ENCODE measurements at places on chromosomes 13 and 19.

DNA sequence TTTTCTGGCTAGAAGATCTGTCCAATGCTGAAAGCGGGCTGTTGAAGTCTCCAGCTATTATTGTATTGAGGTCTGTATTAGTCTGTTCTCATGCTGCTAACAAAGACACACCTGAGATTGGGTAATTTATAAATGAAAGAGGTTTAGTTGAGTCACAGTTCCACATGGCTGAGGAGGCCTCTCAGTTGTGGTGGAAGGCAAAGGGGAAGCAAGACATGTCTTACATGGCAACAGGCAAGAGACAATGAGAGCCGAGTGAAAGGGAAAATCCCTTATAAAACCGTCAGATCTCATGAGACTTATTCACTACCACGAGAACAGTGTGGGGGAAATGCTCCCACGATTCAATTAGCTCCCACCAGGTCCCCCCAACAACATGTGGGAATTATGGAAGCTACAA is 980.4 kb downstream of the SLITRK5 start:
- no peak for DNase-seq

- no peak for DNase-seq
Measured at GRCh38 chr13:104979281-104980030, 1556.0 kb downstream of the EFNB2 start.

DNA sequence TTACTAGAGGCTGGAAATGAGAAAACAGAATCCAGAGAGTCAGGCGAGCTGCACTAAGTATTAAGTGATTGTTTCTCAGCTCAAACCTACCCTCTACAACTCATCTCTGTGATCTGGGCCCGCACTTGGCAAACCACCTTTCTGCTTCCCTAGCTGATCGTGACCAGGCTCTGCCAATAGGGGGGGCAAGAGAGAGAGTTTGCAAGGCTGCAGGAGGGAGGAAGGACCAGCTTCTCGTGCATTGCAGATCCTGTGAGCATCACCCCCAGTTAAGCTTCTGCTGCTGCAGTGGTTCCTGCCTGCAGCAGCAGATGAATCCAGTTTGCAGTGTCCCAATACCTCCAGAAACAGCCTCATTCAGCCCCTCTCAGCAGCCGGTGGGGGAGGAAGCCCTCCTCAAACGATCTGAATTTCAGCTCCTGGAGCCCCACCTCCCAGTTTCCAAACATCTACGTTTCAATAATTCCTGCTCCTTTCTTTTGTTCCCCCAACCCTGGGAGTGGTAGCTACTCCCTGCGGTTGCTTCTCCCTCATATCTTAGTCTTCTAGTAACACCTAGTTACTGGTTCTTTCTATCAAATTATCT is 20.0 kb downstream of the XRCC1 start:
- DNase-seq = peak; percentile 65

DNA sequence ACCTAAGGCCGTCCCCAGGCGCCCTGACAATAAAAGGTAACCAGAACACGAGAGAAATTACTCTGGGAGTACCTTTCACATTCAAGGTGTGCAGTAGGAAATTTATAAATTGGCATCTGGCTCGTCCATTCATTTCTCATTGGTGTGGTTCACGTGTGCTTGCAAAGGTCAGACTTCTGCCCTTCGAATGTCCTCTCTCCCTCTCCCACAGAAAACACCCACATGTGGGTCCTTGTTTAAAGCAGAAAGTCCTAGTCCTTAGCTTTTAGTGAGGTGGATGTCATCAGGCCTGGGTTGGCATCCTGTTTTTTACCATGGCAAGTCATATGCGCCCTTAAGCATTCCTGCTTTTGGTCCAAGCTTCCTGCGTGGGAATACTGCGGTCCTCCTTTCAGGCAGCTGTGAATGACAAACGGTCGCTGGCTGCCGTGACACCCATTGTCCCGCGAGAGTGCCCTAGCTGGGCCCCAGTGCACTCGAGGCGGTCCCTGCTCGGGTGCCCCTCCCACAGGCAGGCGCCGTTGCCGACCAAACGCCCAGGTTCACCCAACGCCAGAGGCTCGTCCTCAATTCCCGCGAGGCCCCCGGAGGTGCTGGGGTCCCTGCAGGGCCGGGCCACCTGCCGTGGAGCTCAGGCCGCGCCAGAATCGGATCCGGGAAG is at the start of gene NUDT19:
TSS of gene NUDT19 (plus strand) at position 531 of the 661 bp plus-strand sequence. CDS start 140 bp downstream, outside the sequence.
- peak; percentile 56 for DNase-seq

DNA sequence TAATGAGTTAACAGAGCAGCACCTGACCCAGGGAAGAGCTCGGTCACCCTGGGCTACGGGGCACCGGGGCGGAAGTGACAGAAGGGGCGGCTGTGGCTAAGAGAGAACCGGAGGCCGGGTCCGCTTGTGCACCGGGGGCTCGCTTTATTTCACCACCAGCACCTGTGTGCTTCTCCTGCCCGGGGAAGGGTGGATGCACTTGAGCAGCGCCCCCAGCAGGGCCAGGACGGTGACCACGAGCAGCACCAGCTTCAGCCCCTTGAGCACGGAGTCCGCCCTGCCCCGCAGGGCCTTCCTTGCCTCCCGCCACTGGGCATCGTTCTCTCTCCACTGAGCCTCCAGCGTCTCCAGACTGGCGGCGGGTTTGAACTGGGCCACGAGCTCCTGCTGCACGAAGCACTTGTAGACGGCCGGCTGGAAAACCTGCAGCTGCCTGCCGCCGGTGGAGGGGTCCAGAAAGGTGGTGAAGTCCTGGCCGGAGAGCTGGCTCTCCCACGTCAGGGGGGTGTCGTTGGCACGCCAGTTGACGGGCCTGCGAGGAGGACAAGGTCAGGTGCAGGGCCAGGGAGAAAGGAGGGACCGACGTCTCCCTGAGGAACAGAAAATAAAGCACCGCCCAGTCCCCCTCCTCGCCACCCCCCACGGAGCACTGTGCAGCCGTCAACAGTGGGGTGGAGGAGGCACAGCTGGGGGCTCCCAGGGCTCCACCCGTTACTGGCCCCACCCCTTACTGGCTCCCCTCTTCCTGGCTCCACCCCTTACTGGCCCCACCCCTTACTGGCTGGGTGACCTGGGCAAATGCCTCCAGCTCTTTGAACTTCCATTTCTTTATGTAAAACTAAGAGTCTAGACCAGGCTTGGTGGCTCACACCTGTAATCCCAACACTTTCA is 3.6 kb downstream of the FAM187B start:
- DNase-seq = no peak

- DNase-seq = peak; percentile 63
Measured at GRCh38 chr13:24264976-24265375, 44.4 kb upstream of the C1QTNF9 start.

DNA sequence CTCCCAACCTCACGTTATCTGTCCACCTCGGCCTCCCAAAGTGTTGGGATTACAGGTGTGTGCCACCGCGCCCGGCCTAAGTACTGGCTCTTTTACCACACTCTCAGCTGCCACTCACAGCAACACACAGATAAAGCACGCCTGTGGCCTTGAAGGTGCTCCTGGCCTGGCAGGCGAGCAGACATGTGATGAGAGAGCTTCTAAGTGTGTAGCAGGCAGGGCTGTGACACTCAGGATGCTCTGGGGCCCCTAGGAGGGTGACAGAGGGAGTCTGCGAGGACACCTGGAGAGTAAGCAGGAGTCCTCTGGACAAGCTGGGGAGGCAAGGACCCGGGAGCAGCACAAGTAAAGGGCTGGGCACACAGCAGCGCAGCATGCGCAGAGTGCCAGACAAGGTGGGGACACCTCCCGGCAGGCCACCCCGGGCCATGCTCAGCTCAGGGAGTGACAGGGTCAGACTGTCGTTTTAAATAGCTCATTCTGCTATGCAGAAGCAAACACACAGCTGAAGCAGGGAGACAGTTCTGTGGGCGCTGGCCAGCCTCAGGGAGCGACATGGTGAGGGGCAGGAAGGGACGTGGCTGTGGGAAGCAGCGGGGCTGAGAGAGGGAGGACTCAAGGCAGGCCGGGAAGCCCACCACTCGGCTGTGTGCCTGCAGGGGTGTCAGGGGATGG is 26.5 kb downstream of the MED26 start:
- DNase-seq = no peak

- DNase-seq = no peak
Measured at GRCh38 chr13:35927567-35928021, 203.6 kb downstream of the DCLK1 start.

- no peak for DNase-seq
Measured at GRCh38 chr19:35461060-35461459, 13.0 kb downstream of the FFAR2 start.

- no peak for DNase-seq
Measured at GRCh38 chr13:24606486-24607170, 73.6 kb upstream of the ATP12A start.

- DNase-seq = no peak
Measured at GRCh38 chr13:43669964-43670363, 116.8 kb downstream of the ENOX1 start.

GRCh38 chr19:797528-798414 is 519 bp downstream of the PTBP1 start:
- DNase-seq = peak; percentile 81

DNA sequence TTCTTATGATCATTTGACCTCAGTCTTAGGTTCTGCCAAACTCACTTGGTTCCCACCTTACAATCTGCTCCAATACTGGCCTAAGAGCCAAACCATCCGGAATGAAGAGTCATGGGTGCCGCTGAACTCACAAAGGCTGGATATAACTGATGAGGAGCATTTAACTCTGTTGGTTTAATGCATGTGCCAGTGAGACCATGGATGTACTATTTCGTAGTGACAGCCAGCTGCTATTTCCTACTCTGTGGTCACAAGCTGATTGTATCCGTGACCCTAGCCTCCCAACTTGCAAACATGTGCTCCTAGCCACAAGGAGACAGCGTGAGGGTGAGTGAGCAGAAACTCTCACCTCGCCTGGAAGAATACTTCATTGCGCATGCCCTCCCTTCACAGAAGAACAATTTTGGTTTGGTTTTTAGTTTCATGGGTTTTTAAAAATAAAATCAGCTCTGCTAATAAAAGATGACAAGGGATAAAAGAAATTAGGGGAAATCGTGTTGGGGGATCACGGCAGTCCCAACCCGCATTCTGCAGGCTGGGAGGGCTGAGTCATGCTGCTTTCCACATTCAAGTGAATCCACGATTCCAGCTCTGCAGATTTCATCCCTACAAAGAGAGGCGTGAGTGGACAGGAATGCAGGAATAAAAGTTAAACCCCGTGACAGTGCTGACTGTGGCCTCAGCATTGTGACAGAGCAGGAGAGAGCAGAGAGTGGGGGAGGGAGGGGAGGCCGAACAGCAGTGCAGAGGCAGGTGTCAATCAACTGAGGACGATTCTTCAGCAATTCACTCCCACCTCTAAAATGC is 66.8 kb upstream of the RAP2A start:
- DNase-seq = no peak

DNA sequence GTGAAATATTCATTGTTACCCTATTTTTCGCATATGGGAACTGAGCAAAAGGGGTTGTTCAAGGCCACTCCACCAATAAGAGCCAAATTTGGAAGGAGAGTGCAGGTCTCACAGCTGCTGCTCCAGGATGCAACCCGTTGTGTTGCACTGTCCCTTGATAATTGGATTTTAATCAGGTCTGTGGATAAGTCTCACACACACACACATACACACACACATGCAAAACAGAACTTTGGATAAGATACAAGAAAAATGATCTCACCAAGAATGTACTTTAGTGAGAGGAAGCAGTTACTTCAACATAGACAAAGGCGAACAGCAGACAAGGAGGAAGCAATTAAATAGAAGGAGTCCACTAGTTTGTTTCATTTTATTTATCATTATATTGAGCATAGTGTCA is 127.3 kb upstream of the EDNRB start:
- DNase-seq = no peak

DNA sequence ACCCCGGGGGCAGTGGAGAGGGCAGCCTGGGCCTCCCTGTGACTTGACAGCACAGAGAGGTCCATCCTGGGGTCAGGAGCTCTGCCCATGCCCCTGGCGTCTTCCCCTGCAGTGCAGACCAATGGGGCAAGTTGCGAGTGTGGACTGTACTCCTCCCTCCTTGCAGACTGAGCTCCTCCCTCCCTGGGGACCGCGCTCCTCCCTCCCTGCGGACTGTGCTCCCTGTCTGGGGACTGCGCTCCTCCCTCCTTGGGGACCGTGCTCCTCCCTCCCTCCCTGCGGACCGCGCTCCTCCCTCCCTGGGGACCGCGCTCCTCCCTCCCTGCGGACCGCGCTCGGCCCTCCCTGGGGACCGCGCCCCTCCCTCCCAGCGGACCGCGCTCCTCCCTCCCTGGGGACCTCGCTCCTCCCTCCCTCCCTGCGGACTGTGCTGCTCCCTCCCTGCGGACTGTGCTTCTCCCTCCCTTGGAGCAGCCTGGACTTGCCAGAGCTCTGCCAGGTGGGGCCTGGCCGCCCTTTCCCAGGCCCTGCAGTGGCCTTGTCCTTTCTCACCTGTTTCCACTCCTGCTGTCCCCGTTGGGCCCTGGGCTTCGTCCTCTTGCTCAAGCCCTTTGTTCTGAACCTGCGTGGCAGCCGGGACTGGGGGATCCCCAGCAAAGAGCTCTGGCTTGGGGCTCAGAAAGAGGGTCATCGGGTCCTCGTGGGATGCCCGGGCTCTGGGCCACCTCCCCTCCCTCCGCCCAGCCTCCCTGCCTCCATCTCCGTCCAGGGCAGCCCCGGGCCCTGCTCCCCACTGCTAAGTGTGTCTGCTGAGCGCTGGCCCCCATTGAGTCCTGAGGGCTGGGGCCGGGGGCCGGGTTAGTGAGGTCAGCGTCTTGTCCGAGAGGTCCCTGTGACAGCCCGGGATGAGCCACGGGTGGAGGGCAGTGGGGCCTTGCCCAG is 6.8 kb downstream of the GAMT start:
- no peak for DNase-seq

DNA sequence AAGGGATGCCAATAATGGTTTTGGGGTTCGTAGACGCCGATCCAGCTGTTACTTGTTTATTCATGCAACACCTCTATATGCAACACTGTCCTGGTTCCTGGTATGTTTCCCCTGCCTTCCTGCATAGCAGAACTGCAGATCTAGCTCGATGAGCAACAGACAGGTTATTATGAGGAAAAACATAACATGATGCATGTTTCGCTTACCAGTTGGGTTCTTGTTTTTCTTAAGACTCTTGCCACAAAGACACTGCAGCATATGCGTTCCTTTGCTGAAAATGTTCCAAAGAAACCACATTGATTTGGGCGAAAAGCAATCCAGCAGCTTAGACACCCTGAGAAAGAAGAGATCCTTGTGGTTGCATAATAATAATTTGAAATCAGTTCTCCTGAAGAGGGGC is 583 bp downstream of the FGF14 start:
- DNase-seq = no peak

DNA sequence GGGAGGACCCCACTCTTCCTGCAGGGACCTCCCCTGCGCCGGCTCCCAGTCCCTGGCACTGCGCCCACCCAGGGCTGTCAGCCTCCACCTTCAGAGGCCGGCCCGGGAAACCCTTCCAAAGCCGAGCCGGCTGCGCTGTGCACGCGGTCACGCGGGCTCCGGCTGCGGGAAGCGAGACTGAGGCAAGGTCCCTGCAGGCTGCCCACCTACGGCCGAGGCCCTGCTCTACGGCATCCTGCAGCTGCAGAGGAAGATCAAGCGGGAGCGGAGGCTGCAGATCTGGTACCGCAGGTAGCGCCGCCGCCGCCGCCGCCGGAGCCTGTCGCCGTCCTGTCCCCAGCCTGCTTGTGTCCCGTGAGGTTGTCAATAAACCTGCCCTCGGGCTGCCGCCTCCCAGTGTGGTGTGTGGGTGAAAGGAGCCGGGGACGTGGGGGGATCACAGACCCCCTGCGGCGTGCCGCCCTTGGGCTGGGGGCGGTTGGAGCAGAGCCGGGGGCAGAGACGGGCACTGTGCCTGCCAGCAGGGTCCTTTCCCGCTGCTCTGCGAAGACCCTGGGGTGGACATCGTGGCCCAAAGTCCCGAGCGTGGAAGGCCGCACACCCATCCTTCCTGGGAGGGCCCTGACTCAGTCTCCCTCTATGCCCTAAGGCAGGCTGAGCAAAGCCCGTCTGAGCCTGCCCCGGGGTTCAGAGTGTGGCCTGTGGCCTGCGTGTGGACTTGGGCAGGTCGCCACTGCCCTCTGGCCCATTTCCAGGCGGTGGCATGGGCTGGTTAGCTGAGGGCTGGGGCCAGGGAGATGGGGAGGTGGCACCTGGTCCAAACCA is 5.9 kb downstream of the GAMT start:
- DNase-seq = no peak
